ENCODE measurements at places on chromosomes 2 and 18.

DNA sequence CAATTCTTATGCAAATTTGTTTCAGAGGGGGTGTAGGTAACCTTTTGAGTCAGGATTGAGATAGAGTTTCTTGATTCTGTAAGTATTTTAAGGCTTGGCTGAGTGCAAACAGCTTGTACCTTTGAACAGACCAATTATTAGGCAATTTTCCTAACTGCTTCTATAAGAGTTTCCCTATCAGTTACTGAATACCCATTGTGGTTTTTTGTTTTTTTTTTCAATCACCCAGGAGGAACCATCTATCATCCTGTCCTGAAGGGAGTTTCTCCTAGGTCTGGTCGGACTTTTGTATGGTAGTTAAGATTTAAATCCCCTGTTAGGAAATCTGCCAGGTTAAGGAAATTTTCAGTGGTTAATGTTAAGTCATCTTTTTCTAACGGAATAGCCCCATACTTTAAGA lies 319.4 kb upstream of the SLC39A10 start:
- no peak for DNase-seq

GRCh38 chr2:47028846-47029560 lies 113.4 kb upstream of the MCFD2 start:
- DNase-seq: no peak

- no peak for DNase-seq
Measured at GRCh38 chr2:68750592-68751396, 16.2 kb downstream of the ARHGAP25 start.

- DNase-seq: no peak
Measured at GRCh38 chr2:207819839-207820784, 50.4 kb upstream of the FZD5 start.

DNA sequence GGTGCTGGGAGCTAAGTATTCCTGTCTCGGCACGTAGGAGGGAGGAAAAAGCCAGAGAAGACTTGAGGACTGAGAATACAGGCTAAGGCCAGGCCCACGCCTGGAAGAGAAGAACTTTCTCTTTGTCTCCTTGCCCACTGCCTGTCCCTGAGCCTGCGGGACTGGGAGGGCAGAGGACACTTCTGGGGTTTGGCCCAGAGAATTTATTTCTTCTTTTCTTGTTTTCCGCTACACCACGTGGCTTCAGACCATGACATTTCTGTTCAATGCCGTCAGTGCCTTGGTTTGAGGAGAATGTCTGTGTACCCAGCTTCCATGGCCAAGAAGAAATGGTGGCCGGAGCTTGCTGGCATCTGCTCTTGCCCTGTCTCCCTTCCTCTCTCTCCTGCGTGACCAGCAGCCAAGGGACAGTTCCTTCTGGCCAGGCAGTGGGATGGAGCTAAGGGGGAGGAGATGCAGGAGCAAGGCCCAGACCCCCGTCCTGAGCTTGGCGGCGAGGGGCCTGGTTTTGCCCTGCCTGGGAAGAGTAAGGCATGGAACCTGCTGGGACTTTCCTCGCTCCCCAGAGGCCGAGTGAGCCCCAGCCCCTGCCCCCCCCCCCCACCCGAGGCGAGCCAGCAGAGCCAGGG lies 140.3 kb downstream of the KLHL29 start:
- no peak for DNase-seq

GRCh38 chr2:20398956-20399567 lies 47.8 kb upstream of the RHOB start:
- DNase-seq: no peak

GRCh38 chr18:76805221-76805620 lies 17.1 kb upstream of the ZNF236 start:
- DNase-seq: no peak

GRCh38 chr2:142840436-142840835 lies 37.0 kb upstream of the KYNU start:
- no peak for DNase-seq

- DNase-seq: no peak
Measured at GRCh38 chr2:222424276-222424728, at the start of gene SGPP2. SGPP2 (plus strand) TSS chr2:222424543; CDS start chr2:222424603, 60 bp downstream.

DNA sequence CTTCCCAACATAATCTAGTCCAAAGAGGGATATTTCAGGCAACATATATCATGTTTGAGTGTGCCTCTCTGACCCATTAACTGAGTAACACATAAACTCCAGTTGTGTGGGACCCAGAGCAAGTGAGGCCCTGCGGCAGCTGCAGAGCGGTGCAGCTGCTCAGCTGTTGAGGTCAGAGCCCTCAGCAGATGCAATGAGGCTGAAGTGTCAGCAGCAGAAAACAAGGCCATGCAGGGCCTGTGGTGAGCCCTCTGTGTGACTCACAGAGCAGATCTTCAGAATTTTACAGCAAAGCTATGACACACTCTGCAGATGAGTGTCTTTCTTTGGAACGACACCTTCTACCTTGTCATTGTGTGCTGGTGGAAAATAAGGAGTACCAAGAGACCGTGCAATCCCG lies 168.5 kb downstream of the CBLN2 start:
- DNase-seq: no peak

- DNase-seq: no peak
Measured at GRCh38 chr2:108824316-108825070, 37.9 kb downstream of the CCDC138 start.

- DNase-seq: no peak
Measured at GRCh38 chr2:100212850-100213249, 70.5 kb upstream of the AFF3 start.

DNA sequence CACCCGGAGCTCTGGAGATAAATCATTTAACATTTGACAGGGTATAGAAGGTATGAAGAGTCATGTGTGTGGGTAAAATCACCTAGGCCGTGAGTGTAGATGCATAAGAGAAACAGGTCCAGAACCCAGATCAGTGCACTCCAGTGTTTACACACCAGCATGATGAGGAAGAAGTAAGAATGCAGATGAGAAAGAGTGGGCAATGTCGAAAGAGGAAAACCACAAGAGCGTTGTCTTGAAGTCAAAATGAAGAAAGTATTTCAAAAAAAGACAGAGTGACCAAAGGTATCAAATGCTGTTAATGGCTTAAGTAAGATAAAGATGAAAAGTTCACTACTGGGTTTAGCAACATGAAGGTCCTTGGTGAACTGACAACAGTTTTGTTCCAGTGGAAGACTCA lies 32.0 kb upstream of the PLB1 start:
- DNase-seq: no peak

DNA sequence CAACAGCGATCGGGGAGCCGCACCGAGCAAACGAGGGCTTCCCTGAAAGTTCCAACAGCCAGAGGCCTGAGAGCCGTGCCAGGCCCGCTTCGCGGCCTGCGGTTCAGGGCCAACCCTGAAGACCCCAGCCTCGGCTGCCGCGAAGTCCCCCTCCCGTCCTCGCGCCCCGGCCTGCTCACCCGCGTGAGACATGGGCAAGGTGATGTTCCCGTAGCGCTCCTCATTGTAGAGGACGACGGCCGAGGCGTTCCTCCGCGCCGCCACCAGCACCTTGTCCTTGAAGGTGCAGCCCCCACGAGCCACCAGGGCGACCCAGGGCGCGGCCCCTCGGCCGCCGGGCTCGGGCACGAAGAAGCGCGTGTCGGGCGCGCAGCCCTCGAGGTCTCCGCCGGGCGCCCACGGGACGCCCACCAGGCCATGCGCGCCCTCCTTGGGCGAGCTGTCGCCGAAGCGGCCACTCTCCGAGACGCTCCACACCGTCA lies 510 bp downstream of the RNF149 start:
- no peak for DNase-seq

- no peak for DNase-seq
Measured at GRCh38 chr2:6915399-6915798, 1.8 kb upstream of the RNF144A start.

GRCh38 chr2:230865766-230866755 lies 1.3 kb downstream of the ITM2C start:
- DNase-seq: no peak

GRCh38 chr2:3727397-3728045 lies 24.1 kb downstream of the DCDC2C start:
- DNase-seq: no peak

DNA sequence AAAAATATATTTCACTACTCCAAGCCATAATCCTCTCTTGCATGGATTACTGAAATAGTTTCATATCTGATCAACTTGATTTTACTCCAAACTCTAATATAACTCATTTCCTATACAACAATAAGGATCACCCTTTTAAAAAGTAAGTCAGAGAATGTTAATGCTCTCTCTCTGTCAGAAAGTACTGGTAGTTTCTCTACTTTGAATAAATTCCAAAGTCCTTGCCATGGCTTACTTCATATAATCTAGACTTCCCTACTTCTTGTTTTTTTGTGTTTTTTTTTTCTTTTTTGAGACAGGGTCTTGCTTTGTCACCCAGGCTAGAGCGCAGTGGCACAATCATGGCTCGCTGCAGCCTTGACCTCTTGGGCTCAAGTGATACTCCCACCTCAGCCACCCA lies 36.2 kb downstream of the MAP3K2 start:
- DNase-seq: no peak

DNA sequence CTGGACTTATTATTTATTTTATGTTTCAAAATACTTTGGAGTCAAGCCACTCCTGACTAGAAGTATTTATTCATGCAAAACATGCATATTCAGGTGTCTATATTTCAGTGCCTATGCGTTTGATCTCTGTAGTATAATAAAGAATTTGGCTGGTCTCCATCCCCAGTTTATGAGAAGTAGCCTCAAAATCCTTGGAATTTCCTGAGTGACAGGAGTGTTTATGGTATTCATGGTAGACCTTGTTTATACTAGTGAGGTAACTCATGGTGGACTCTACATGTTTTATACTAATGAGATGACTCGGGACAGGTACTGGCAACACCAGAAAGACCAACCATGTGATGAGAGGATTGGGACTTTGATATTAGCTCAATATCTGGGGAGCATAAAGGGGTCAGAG lies 43.9 kb upstream of the CSRNP3 start:
- no peak for DNase-seq

DNA sequence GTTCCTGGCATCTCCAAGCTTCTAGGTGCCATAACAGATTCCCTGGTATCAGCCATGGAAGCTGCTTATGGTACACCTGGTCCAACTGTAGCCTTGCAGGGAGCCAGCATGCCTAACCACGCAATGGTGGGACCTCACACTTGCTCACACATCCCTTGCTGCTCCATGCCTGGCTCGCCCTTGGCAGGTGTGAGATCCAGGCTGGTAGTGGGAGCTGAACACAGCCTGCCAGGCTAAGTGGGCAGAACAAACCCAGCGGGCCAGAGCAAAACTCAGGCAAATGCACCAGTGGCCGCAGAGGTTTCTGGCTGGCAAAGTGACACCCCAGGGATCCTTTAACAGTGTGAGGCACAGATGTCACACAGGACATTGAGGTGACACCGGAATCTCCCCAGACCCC lies 185.8 kb downstream of the NDUFA10 start:
- no peak for DNase-seq

Data from stimulated activated CD8-positive, alpha-beta memory T cell treated with anti-CD3 and anti-CD28 coated beads, Interleukin-7, amount 100 ng/mL, for 48 hours (primary cell).